ENCODE measurements at places on chromosomes 4 and X.

GRCh38 chrX:22666441-22666840, 333.3 kb upstream of the DDX53 start:
- DNase-seq = no peak

- no peak for DNase-seq
Measured at GRCh38 chrX:46255046-46255445, 290.2 kb downstream of the ZNF674 start.

DNA sequence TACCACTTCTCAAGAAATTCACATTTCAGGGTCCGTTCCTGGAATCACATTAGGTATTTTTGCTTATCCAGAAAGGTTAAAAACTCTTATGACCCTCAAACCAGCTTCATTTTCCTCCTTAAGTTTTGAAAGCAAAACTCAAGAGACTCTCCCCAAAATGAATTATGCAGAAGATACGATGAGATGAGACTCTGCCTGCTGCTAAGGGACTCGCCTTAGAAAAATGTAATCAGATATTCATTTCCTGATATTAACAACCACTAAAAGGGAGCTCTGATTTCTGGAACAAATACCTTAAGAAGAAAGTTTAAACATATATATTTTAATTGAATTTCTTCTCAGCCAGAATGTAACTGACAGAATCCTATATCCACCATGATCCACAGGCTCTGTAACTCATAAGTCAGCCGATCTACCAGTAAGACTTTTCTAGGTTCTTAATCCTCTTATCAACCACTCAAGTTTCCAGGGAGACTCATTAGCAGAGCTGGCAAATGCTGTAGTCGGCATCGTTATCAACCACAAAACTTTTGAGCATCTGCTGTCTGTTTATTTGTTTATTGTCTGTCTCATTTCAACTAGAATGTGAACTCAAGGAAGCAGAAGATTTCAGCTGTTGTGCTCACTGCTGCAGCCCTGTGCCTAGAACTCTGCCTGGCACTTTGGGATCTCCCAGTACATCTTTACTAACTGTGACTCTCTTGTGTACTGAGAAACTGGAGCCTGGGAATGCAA, 112.5 kb downstream of the LDB2 start:
- no peak for DNase-seq

DNA sequence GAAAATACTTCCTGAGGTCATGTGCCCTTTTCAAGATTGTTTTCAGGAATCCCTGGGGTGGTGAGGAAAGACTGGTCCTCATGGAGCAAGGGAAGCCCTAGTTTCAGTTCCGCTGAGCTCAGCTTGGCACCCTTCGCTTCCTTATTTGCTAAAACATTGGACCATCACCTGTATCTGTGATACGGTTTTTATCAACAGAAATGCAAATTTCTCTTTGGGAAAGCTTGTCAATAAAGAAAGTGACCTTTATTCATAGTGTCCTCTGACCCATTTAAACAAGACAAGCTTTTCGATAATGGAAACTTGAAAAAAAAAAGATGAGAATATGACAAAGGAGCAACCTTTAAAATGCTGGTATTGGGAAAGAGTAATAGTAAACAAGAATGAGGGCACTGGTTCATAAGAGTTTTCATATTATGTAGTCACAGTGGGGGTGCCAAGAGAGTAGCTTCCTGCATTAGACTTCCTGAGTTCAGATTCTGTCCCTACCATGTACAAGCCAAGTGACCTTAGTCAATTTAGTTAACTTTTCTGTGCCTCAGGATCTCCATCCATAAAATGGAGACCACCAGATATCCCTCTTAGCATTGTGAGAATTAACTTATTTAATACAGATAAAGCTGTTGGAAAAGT, 57.0 kb upstream of the RAI2 start:
- no peak for DNase-seq

- no peak for DNase-seq
Measured at GRCh38 chr4:164379694-164380093, 374.2 kb upstream of the SMIM31 start.

DNA sequence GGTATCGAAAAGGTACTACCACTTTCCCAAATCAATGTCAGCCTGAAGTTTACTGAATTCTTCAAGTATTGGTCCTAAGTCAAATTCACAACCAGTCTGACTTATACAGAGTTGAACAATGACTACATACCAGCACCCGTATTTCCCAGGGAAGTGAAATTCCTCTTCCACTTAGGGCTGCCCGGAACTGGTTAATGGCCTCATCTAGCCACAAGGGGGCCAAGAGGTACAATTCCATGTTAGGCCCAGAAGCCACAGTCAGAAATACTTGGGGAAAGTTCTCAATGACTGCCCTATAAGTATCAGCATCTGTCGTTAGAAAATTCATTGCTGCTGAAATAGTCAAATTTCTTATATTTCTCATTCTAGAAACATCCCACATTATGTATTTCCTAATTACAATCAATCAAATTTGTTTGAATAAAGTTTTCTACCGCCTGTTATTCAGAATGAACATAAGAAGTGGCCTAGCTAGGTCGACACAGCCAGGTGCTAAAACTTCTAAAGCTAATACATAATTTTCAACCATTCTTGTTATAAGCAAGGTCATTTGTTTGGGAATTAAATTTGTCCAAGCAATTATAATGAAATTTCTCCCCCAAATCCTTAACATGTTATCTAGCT, 5.6 kb upstream of the PCDH7 start:
- no peak for DNase-seq

DNA sequence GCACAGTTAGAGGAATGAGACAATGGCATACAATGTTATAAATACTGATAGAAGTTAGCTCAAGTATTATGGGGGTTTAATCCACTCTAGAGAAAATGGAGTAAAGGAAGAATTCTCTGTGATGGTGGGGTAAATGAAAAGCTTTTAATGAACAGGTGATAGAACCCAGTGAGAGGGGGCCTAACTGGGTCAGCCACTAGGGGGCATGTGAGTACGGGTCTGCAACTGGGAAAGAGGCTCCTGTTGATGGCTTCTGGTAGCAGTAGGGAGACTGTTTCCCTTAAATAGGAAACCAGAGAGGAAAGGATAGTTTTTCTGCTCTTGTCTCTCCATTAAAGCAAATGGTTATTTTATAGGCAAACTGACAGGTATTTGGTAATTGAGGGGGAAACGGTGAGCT, 132.8 kb upstream of the GPR101 start:
- DNase-seq = no peak

DNA sequence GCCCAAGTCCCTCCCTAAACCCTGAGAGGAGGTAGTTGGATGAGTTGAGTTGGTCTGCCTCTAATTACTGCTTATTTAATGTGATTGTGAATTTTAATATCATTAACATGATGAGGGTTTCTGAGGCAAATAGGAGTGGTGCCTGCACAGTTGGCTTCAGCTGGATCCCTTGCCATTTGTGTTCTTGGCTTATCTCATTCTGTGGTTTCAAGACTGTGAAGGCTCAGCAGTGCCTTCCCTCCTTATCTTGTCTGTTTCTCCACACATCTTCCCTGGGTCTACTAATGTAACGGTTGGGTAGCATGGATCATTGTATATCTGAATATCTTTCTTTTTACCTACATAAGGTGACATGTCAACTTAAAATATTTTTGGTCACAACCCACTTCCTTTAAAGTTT, 1.6 kb upstream of the SLC10A4 start:
- no peak for DNase-seq

All from activated CD4-positive, alpha-beta T cell treated with anti-CD3 and anti-CD28 coated beads for 1 hour (primary cell).